ENCODE measurements at places on chromosomes 4 and X. TPM values are rescaled to one million over a fixed set of nuclear protein-coding genes. Genes with fewer than 3 reads are reported as not detected.

The CFAP47 gene
- 0.05 TPM for total RNA-seq

- DNase-seq = peak; percentile 18
- no peak overlapping the region for H3K4me3 ChIP-seq
- no peaks in the 10 kb centered on the region for H3K4me1 ChIP-seq
- H3K36me3 ChIP-seq = no peaks in the 10 kb centered on the region
- no peak overlapping the region for H3K27ac ChIP-seq
- H3K27me3 ChIP-seq = no peaks in the 10 kb centered on the region
Measured at GRCh38 chr4:188372829-188373228, 233.6 kb downstream of the TRIML1 start.

- no peak overlapping the region for H3K27ac ChIP-seq
- H3K4me3 ChIP-seq = no peak overlapping the region
- DNase-seq = no peak
- H3K36me3 ChIP-seq = no peaks in the 10 kb centered on the region
- no peaks in the 10 kb centered on the region for H3K4me1 ChIP-seq
Measured at GRCh38 chr4:77930154-77930639, 67.6 kb downstream of the MRPL1 start.

The CXCL1 gene
- total RNA-seq = 12.8 TPM

The SCML2 gene
- 7.1 TPM for total RNA-seq

DNA sequence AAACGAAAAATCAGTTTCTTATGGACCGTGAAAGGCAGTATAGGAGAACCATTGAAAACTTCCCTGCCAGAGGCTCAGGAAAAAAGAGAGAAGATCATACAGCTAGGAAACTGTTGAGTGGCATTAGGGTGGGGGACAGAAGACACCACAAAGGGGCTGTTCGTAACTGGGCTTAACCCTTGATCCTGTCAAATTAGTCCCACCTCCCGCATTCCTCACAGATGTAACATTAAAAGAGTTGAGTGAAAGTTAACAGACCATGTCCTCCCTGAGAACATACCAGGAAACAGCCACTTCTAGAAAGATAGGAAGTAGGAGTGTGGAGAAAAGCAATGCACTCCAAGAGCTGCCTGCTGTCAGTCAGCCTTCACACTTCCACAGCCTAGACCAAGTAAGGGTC, 8.7 kb downstream of the SHROOM4 start:
- H3K27ac ChIP-seq = no peak overlapping the region
- no peak overlapping the region for H3K4me3 ChIP-seq
- H3K27me3 ChIP-seq = no peaks in the 10 kb centered on the region
- no peaks in the 10 kb centered on the region for H3K4me1 ChIP-seq

The PNMA3 gene
- total RNA-seq = 0.41 TPM

The IL15 gene
- total RNA-seq = 2.7 TPM

DNA sequence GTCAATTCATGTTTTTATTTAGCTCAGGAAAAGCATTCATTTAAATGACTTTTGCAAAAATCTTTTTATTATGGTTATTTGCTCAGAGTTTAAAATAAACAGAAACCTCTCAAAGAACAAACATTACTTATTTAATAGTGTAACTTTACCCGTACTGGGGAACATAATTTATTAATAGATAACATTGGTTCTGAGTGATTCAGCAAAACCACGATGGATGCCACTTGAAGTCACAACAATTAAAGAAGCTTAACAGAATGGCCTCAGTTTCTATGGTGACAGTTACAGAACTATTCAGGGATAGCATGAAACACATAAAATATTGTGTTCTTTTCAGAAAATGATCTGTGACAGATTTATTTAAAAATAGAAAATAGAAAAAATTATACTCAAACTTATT, 368.7 kb downstream of the CCSER1 start:
- H3K4me3 ChIP-seq = no peak overlapping the region
- no peaks in the 10 kb centered on the region for H3K27me3 ChIP-seq
- DNase-seq = no peak
- no peaks in the 10 kb centered on the region for H3K4me1 ChIP-seq
- H3K36me3 ChIP-seq = no peaks in the 10 kb centered on the region
- no peak overlapping the region for H3K27ac ChIP-seq

GRCh38 chrX:132181364-132181763, 37.9 kb downstream of the RAP2C start:
- H3K27me3 ChIP-seq = peaks cover 5% of the 10 kb centered on the region
- no peak overlapping the region for H3K27ac ChIP-seq
- no peaks in the 10 kb centered on the region for H3K36me3 ChIP-seq

DNA sequence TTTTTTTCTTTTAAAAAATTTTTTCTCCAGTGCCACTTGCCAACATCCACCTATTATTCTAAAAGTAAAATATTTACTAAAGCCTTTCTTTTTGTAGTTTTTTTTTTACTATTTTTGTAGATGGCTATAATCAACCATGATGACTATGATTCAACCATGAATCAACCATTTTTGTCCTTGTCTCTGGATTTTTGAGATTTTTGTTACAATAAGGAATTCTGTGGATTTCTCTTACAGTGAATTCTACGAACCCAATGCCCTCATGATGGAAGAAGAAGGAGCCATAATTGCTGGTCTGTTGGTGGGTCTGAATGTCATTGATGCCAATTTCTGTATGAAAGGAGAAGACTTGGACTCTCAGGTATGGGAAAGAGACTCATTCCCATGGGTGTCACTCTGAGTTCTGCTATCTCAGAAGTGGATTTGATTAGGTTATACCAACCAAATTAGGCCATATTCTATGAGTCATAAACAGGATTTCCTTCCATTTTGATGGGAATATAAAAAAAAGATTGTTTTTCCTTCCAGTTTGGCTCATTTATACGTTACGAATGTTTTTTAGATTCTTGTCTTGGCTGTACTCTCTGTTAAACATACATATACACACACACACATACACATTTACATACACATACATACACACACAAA, 46.7 kb downstream of the RUFY3 start:
- H3K4me3 ChIP-seq = no peak overlapping the region
- no peak for DNase-seq
- no peaks in the 10 kb centered on the region for H3K4me1 ChIP-seq

- H3K27me3 ChIP-seq = no peaks in the 10 kb centered on the region
- no peak for DNase-seq
- no peak overlapping the region for H3K27ac ChIP-seq
- H3K4me1 ChIP-seq = no peaks in the 10 kb centered on the region
- H3K36me3 ChIP-seq = no peaks in the 10 kb centered on the region
Measured at GRCh38 chr4:27635936-27636913, 775.6 kb downstream of the STIM2 start.

The FAM90A26 gene
- total RNA-seq = not detected

- no peaks in the 10 kb centered on the region for H3K36me3 ChIP-seq
- DNase-seq = no peak
- no peak overlapping the region for H3K27ac ChIP-seq
- H3K4me1 ChIP-seq = no peaks in the 10 kb centered on the region
- no peaks in the 10 kb centered on the region for H3K27me3 ChIP-seq
- H3K4me3 ChIP-seq = no peak overlapping the region
Measured at GRCh38 chr4:57093845-57094831, 16.0 kb downstream of the IGFBP7 start.

GRCh38 chrX:3263681-3264126, 82.7 kb downstream of the MXRA5 start:
- no peaks in the 10 kb centered on the region for H3K27me3 ChIP-seq
- H3K4me1 ChIP-seq = no peaks in the 10 kb centered on the region

The PASD1 gene
- not detected for total RNA-seq

The SNCA gene
- total RNA-seq = 6.0 TPM

DNA sequence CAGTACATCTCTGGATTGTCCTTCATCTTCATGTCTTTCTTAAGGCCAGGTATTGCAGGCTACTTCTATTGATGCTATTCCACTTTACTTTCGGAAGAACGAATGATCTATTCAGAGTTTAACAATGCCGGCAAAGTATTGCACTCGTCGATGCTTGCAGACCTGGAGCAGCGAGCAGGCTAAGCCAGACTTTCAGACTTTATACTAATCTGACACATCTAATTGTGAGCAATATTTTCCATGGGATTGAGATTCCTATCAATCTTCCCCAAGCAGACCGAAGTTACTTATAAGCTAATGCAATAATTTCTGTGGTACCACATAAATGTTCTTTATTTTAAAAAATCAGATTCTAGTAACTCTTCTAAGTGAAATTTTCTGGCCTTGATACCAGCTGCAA, 1.6 kb downstream of the EMCN start:
- H3K4me1 ChIP-seq = no peaks in the 10 kb centered on the region
- no peaks in the 10 kb centered on the region for H3K36me3 ChIP-seq
- no peak overlapping the region for H3K27ac ChIP-seq
- H3K27me3 ChIP-seq = no peaks in the 10 kb centered on the region

DNA sequence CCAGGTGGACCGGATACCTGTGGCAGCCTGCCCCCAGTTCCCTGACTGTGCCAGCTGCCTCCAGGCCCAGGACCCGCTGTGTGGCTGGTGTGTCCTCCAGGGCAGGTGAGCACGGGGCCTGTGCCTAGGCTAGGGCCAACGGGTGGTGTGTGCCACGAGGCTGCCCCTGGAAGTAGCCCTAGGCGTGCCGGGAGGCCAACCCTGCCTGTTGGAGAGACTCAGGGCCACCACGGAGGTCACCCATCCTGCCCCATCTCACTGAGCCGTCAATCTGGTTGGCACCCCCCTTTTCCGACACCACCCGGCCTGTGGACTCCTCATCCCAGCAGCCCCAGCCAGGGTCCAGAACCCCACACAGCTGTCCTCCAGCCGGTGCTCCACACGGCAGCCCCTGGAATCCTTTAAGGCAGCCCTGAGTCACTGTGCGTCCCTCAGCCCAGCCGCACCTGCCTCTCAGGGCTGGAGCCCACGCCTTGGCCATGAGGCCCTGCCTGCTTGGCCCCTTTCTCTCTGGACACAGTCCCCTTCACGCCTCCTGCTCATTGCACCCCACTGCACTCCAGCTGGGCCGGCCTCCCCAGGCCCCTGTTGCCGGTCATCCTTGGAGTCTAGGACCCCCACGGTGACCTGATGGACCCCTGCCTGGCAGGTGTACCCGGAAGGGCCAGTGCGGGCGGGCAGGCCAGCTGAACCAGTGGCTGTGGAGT, 5.3 kb downstream of the PLXNB3 start:
- H3K27ac ChIP-seq = no peak overlapping the region
- DNase-seq = no peak
- no peak overlapping the region for H3K4me3 ChIP-seq
- no peaks in the 10 kb centered on the region for H3K36me3 ChIP-seq

The HTN3 gene
- total RNA-seq = not detected

The GUCY1A1 gene
- 0.57 TPM for total RNA-seq

GRCh38 chr4:14404730-14405129, 597.6 kb upstream of the CPEB2 start:
- H3K4me3 ChIP-seq = no peak overlapping the region
- H3K27me3 ChIP-seq = no peaks in the 10 kb centered on the region
- H3K27ac ChIP-seq = no peak overlapping the region
- no peaks in the 10 kb centered on the region for H3K4me1 ChIP-seq

DNA sequence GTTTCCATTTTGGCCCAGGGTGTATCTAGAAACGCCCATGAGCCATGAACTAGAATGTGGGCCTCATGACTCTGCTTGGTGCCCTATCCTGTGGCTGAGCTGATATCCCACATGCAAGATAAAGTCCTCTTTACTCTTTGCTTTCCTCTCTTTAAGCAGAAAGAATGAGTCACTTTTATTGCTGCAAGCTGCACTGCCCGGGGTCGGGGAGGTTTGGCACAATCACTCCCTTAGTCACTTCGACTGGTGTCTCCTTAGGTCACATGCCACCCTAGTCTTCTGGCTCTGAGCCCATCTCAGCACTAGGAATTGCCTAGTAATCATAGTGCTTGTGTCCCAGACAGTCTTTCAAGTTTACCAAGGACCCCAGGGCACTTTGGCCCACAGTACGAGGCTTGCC, 75.1 kb upstream of the CXorf66 start:
- DNase-seq = no peak
- no peaks in the 10 kb centered on the region for H3K36me3 ChIP-seq
- H3K27me3 ChIP-seq = no peaks in the 10 kb centered on the region
- no peak overlapping the region for H3K4me3 ChIP-seq
- no peaks in the 10 kb centered on the region for H3K4me1 ChIP-seq
- H3K27ac ChIP-seq = no peak overlapping the region

The DRP2 gene
- 0.15 TPM for total RNA-seq

GRCh38 chr4:186161138-186161537, 30.2 kb upstream of the CYP4V2 start:
- no peak overlapping the region for H3K4me3 ChIP-seq
- H3K36me3 ChIP-seq = no peaks in the 10 kb centered on the region
- no peaks in the 10 kb centered on the region for H3K27me3 ChIP-seq
- H3K4me1 ChIP-seq = no peaks in the 10 kb centered on the region

- no peaks in the 10 kb centered on the region for H3K4me1 ChIP-seq
- no peak overlapping the region for H3K4me3 ChIP-seq
- H3K36me3 ChIP-seq = no peaks in the 10 kb centered on the region
- no peaks in the 10 kb centered on the region for H3K27me3 ChIP-seq
- DNase-seq = no peak
Measured at GRCh38 chr4:20512033-20512792, 188.0 kb upstream of the PACRGL start.

DNA sequence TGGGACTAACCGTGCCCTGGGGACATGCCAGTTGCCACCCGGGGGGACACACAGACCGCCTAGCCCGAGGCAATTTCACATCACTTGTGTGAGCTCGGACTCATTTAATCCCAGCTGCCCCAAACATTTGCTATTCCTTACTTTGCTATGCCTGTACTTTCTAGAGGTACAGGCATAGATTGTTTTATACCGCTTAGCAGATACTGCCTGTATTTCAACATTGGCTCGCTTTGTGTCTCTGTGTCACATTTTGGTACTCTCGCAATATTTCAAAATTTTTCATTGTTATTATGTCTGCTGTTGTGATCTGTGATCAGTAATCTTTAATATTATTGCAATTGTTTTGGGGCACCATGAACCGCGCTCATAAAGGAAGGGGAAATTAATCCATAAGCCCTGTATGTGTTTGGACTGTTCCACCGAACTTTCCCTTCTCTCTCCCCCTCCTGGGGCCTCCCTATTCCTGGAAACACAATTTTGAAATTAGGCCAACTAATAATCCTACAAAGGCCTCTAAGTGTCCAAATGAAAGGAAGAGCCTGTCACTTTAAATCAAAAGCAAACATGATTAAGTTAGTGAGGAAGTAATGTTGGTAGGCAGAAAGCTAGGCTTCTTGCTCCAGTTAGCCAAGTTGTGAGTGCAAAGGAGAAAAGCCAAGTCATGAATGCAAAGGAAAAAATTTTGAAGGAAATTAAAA, 568 bp upstream of the CASP6 start:
- DNase-seq = no peak
- H3K27me3 ChIP-seq = no peaks in the 10 kb centered on the region
- no peaks in the 10 kb centered on the region for H3K36me3 ChIP-seq
- H3K4me3 ChIP-seq = peak overlapping the region; percentile 67
- H3K4me1 ChIP-seq = peaks cover 13% of the 10 kb centered on the region

The MUC7 gene
- total RNA-seq = not detected

The TAF7L gene
- total RNA-seq = 0.18 TPM

DNA sequence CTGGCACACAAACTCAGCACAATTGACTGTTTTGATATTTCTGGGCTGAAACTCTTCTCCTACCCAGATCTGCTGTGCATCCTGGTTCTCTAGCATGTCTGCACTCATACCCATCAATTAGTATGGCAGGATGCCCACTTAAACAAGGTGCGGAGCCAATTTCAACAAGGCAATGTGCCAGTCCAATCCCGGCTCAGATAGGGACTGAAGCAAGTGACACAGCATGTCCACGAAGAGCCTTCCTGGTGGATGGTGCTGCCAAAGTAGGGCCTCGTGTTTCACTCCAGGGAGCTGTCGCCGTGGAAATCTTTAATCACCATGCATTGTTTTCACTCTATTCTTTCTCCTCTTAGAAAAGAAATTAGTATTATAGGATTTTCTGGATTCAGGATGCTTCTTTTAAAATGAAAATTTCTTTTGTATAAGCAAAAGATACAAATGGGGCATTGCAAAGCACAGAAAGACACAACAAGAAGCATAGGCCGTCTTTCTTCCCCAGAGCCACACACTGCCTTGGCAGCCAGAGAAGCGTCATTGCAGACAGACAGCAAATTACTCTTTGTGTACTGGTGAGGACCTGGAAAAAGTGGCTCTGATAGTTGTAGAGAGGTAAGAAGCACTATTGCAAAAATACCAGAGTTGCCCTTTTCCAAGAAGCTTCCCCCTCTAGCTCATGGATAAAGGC, 40.6 kb upstream of the LSM6 start:
- H3K27ac ChIP-seq = no peak overlapping the region
- H3K4me3 ChIP-seq = no peak overlapping the region
